Stimulated activated CD8-positive, alpha-beta memory T cell treated with anti-CD3 and anti-CD28 coated beads, Interleukin-4, amount 100 ng/mL, for 1 hour (primary cell): ENCODE measurements at places on chromosomes 6 and 20.

- no peak for DNase-seq
Measured at GRCh38 chr20:60200305-60200918, 242.2 kb downstream of the CDH26 start.

DNA sequence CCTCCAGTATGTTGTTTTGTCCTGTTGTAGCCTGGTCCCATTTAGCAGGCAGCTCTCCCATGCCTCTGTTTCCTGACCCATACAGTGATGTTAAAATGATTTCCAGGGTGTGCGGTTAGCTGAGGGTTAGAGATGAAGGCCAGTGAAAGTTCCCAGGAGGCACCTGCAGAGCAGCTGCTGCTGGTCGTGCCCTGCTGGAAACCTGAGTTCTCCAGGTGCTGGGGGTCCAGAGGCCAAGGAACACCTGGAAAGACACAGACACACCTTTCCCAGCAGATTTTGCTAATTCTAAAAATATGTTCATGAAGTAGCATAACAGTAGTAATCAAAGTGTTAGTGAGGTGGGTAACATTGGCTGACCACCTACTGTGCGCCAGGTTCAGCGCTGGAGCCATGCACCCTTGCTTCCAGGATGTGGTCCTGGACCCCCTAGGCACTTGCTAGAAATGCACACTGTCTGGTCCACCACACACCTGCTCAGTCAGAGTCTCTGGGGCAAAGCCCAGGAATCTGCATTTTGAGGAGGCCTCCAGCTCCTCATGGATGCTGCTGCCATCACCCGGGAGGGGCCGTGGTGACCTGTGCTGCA, 118.7 kb downstream of the SYNDIG1 start:
- no peak for DNase-seq

DNA sequence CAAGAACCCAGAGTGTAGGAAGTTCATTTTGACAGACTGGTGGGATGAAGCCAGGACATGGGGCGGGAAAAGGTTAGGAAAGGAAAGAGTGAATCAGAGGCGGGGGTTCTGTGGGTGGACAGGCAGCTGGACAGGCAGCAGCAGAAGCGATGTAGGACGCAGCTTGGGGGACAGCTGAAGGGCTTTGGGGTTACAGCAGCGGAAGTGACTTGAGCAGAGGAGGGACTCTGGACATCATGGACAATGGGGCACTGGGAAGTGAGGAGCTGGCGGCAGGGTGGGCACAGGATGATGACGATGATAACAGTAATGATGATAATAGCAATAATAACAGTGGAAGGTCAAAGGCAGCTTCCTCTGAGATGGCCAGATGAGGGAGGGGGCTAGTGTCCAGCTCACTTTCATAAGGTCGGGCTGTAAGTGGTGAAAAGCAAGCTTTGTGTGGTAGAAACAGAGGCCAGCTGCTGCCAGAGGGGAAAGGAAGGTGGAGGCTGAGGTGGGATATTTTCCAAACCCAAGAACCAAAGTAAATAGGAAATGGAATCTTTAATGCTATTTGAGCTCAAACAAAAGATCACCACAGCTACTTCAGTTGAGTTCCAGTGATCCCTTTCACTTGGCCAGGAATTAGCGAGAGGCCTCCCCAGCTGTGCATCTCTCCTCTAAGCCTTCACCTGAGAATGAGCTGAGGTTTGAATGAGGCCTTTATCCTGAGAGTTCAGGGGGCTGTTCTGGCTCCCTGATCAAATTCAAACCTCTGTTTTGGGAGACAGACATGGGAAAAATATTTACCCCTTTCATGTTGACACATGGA, 433.5 kb downstream of the DHX35 start:
- no peak for DNase-seq

DNA sequence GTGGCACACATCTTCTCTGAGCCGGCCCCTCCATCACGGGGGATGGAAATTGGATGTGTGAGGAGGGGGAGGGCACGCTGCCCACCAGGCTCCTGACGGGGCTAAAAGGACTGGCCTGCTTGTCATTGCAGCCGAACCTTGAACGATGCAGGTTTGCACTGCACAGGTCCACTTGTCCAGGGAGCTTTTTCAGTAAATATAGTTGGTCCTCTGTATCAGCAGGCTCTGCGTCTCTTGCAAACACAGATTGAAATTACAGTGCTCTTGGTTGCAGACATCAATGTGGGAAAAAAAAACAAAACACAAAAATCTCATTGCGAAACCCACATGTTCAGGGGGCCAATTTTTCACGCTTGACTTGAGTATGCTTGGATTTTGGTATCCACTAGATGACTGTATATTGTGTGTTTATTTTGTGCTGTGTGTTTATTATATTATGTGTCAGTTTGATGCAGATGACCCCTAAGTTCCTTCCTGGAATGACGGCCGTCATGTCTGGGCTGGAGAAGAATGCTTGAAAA, 29.2 kb downstream of the ERMARD start:
- DNase-seq, result no peak

GRCh38 chr6:38103921-38104320, 284.4 kb downstream of the ZFAND3 start:
- no peak for DNase-seq
